Activated CD4-positive, alpha-beta T cell treated with anti-CD3 and anti-CD28 coated beads for 4 hours (primary cell): ENCODE measurements at places on chromosomes 3 and 15.

DNA sequence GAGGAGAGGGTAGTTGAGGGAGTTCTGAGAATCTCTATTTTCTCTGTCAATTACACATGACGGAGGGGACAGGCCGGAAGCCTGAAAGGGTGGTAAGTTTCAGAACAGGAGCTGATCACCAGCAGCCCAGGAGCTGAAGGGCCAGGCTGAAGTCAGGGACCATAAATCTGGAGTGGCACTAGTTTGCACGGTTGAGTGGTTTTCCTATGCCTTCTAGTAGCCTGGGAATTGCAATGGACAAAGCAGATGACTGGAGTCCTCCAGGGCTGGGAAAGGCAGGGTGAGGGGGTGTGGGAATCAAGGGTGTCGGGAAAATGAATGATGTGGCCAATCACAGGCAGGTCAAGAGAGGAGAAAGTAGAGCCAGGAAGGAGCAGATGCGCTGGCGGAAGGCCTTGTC, 72.5 kb downstream of the MAGEF1 start:
- no peak for DNase-seq

DNA sequence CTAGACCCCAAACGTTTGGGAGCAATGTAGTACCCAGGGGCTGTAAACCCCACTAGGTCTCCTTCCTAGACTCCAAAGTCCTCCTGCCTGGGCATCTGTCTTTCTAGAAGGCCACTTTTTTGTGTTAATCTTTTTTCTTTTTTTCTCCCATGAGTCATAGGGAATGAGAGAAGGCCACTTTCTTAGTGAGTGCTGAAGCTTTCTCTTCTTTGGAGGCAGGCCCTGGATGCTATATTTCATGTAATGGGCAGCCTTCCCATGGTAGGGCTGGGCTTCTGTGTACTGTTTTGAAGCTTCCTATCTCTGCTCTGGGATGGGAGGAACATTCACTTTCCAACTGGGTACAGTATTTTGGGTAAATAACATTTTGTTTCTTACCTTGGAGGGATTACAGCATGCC, 15.2 kb upstream of the RTP2 start:
- DNase-seq: no peak

DNA sequence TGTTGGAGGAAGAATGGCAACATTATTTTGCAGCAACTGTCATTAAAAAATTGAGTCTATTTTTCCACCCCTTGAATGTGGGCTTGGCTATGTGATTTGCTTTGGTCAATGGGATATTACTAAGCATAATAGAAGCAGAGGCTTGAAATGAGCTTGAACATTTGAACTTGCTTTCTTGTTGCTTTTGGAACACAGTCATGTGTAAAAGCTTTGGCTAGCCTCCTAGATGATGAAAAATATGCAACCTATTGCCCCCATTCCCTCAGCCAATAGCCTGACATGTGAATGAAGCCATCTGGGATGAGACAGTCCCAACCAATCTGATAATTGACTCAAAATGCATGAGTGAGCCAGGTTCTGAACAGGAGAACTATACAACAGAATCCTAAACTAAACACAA, 78.4 kb downstream of the PLSCR2 start:
- no peak for DNase-seq

- DNase-seq: no peak
These were observed 20.2 kb downstream of the TGFBR2 start for GRCh38 chr3:30626443-30627180.

DNA sequence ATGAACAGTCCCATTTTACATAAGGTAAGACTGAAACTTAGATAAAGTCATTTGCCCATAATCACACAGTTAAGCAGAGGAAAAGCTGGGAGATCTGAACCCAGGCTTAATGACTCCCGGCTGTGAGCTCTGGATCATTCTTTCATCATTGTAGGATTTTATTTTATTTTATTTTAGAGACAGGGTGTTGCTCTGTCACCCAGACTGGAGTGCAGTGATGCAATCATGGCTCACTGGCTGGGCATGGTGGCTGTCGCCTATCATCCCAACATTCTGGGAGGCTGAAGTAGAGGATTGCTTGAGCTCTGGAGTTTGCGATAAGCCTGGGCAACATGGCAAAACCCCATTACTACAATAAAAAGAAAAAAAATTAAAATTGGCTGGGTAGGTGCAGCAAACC, 31.2 kb upstream of the RAF1 start:
- no peak for DNase-seq

DNA sequence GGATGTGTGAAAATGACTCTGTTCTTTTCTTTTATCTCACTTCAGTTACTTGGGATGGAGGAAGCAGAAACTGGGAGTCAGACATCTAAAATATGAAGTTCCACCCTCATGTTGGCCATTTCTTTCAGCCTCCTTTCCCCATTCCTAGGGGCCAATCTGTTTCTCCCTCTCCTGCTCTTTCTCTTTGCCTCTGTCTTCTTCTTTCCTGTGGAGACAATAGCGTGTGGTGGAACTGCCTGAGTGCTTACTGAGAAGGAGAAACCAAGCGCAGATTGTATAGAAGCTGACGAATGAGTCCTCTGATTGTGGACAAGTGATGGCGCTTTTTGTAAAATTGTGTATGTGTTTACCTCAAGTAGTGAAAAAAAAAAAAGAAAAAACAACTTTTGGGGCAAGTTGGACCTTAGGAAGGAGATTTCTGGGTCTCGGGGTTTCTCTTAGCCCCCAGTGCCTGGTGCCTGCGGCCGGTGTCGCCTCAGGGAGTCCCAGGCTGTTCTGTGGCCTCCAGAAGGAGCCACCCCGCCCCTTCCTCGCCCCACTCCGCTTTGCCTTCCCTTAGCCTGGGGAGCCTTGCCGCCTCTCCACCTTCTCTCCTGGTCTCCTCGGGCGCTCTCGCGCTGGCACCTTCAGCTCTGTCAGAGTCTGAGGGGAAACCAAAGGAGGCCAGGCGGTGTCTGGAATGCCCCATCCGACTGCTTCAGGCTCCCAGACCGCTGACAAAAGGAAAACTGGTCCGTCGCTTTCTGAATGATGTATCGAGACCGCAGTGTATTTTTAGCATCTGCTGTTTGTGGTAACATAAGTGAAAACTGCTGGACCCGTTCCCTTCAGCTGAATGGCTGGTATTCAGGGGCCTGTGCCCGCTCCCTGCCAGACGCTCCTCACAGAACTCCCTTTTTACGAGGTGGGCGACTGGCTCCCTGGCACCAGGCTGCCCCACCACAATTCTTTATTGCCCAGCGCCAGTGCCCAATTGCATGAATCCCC, 30.1 kb downstream of the SCG5 start:
- DNase-seq: no peak
